ENCODE measurements at places on chromosomes 2 and 18.

- no peak for DNase-seq
These were observed 101.8 kb downstream of the C2orf74 start for GRCh38 chr2:61263830-61264229.

- DNase-seq = no peak
These were observed 124.8 kb upstream of the CXCR4 start for GRCh38 chr2:136242687-136243277.

GRCh38 chr18:51520676-51521180, 323.2 kb upstream of the MEX3C start:
- DNase-seq = no peak

GRCh38 chr2:71791501-71792135, 338.3 kb downstream of the DYSF start:
- DNase-seq = no peak

- no peak for DNase-seq
These were observed 30.9 kb downstream of the EPHA4 start for GRCh38 chr2:221541131-221541735.

DNA sequence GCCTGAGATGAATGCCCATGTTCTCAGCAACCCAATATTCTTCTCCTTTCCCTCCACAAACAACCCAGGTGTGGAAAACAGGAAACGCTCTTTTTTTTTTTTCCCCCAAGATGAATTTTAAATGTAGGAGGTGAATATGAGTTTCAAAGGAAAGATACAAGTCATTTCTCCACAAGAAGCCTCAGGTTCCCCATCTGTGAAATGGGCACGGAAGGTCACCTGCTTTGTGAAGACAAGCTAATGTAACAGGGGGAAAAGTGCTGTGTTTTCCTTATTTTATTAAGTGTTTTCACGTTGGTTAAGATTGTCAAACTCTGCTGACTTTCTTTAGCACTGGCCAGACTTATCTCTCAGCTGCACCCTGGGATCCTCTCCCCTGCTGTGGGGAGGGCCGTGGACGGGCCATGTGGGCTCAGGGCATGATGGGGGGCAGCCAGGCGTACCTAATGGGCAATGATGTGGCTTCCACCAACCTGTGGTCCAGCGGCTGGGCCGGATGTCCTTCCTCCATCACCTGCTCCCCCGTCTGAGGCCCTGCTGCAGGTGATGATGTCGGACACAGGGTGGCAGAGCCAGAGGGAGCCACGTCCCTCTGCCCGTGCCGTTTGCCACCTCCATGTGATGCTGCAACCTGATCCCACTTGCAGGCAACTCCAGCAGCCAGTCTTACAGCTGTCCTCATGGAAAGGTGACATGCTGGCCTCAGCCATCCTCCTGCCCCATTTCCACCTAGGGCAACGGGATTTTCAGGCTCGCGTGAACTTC, 130.0 kb upstream of the PXDN start:
- no peak for DNase-seq

DNA sequence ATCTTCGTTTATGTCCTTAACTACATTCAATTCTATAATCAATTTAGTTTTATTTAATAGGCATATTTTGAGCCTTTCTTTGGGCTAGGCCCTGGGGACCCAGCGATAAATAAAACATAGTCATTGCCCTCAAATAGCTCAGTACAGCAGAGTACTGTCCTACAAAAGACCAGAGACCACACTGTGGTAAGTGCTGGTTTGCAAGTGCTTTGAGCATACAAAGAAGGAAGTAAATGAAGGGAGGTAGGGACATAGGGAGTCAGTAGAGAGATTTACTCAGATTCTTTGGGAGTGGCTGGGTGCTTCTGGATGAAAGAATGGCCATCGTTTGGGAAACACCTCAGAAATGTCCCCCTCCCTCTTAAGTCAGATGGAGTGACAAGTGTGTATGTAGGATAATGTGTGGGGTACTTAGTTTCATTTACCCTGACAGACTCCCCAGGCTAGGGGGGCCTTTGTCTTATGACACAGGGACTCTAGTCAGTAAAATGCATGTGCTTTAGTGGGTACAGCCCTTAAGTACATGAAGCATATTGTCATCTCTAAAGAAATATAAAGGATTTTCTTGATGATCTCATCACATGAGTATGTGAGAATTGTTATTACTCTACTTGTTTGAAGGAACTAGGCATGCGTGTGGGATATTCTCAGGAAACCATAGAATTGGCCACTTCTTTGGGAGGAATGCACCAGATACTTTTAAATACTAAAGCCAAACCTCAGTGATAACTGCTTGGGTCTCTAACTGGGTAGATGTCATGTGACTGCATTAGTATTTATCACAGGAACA, 35.1 kb downstream of the MAPRE2 start:
- DNase-seq = peak; percentile 33

DNA sequence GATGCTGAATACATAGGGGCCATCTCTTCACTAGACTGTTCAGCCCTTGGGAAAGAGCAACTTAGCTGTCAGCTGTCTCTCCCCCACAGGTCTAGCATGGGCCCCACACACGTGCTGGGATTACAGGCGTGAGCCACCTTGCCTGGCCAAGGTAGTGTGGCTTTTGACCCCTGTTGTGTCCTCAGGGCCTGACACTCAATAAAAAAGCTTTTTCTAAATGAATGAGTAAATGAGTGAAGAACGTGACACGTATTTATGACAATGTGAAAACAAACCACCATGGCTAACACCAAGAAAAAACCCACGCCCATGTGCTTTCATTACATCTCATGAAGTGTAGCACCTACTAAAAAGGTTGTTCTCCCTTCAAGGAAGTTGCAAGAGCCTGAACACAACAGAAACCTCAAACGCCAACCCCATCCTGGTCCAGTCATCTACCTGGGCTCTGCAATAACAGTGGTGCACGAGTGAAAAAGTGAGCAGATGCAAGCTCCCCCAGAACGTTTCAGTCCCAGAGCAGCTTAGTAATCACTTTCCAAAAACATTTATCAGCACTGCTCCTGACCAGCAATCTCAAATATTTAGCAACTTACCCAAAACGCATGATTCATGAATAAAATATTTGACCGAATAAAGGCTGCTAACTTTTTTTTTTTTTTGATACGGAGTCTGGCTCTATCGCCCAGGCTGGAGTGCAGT, 3.4 kb downstream of the WDFY1 start:
- DNase-seq = no peak

- no peak for DNase-seq
These were observed 850.4 kb downstream of the GALR1 start for GRCh38 chr18:78099979-78100588.

- no peak for DNase-seq
These were observed 90.6 kb downstream of the SGPP2 start for GRCh38 chr2:222514901-222515300.

GRCh38 chr2:75790814-75791467, 80.2 kb upstream of the GCFC2 start:
- no peak for DNase-seq

DNA sequence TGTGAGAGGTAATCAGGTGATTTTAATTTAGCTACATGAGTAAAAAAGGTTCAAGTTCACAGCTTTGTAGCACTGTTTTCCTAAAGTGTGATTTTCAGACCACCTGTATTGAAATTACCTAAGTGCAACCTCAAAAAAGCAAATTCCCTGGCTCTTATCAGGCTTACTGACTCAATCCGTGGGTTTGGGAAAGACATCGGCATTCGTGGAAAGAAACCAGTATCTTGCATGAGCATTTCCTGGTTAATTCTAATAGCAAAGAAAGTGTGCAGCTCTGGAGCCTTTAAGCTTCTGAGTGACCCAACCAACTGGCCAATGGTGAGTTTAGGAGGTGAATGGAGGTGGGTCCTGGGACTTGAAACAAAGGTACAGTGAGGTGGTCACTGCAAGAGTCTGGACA, 300.9 kb downstream of the NBAS start:
- DNase-seq = no peak

- DNase-seq = no peak
These were observed 427 bp downstream of the RBKS start for GRCh38 chr2:27889774-27890145.

GRCh38 chr18:79607361-79607952, 72.1 kb upstream of the CTDP1 start:
- DNase-seq = no peak

DNA sequence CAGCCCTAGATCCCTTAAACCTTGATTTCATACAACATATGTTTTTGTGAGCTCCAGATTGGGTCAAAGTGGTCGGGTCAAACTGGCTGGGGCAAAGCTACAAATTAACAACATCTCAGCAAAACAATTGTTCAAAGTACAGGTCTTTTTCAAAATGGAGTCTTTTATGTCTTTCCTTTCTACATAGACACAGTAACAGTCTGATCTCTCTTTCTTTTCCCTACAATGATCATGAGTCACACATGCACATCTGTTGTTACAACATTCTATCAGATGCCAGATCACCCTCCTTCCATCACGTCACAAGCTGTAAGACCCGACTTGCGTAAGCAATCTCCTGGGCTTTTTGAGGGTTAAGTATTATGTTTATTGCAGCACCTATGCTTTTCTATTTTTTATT, 55.1 kb downstream of the RHOB start:
- DNase-seq = peak; percentile 91

DNA sequence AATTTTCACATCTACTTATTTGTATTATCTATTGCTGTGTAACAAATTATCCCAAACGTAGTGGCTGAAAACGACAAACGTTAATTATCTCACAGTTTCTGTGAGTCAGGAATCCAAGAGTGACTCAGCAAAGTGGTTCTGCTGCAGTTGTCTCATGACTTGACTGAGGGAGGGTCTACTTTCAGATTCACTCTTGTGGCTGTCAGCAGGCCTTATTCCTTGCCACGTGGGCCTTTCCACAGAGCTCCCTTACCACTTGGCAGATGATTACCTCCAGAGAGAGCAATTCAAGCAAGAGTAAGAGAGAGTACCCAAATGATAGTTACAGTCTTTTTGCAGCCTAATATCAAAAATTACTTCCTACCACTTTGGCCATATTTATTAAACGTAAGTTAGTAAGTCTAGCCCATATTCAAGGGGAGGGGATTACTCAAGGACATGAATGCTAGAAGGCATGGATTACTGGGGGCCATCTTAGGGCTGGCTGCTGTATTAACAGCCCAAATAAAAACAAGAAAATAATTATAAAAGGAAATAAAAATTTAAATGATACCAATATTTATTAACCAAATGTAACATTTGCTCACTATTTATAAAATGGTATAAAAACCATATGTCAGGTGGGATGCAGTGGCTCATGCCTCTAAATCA, 48.7 kb upstream of the NBEAL1 start:
- DNase-seq = peak; percentile 44

- no peak for DNase-seq
These were observed 24.3 kb downstream of the IGFBP5 start for GRCh38 chr2:216671081-216671411.

DNA sequence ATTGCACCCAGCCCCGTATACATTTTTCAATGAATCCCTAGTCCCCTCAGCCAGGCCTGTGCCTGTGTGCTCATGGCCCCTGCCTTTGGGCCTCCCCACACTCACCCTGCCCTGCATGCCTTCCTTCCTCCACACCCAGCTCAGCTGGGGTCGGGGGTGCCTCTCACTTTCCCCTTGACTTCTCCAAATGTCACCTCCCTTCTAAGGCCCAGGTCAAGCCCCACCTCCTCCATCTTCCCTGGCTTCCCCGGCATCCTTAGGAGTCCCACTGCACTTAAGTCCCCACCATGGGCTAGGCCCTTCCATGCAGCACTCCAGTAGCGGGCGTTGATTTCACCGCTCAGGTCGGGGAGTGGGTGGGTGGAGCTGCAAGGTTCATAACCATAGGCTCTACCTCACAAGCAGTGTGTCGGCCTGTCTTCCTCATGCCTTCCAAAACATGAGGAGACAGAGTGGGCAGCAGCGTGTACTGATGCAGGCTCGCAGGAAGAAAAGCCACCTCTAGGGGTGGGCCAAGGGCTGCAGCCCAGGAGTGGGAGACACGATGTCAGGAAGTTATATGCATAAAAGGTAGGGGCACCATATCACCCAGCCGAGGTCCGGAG, 47.7 kb downstream of the DNMT3A start:
- DNase-seq = no peak

GRCh38 chr18:28163201-28163775, 13.6 kb downstream of the CDH2 start:
- no peak for DNase-seq
